ENCODE measurements at places on chromosomes 2 and 18.

- no peak for DNase-seq
Observed at GRCh38 chr2:205931388-205931787, 154.6 kb downstream of the INO80D start.

- DNase-seq = no peak
Observed at GRCh38 chr18:36096955-36097354, 29.6 kb upstream of the RPRD1A start.

GRCh38 chr2:19592197-19592596 lies 233.8 kb upstream of the OSR1 start:
- no peak for DNase-seq

DNA sequence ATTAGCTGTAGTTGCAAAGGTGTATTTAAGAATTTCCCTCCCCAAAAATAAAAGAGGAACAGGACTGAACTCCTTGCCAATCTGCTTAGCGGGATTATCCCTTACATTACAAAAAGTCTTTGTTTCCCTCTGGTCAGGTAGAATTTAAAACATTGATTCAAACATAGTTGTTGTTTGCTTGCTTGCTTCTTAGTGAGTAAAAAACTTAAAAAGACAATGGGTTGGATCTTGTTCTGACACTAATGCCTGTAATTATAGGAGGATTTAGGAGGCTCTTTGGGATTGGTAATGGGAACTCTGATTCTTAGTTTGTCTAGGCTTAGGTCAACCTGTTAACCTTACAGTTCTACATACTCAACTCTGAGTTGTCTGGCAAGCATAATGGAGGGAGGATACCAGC lies 3.7 kb upstream of the CEBPZOS start:
- DNase-seq = no peak

- no peak for DNase-seq
Observed at GRCh38 chr2:163469561-163469962, 266.2 kb downstream of the FIGN start.

- no peak for DNase-seq
Observed at GRCh38 chr18:79873449-79874110, 75.8 kb downstream of the KCNG2 start.

DNA sequence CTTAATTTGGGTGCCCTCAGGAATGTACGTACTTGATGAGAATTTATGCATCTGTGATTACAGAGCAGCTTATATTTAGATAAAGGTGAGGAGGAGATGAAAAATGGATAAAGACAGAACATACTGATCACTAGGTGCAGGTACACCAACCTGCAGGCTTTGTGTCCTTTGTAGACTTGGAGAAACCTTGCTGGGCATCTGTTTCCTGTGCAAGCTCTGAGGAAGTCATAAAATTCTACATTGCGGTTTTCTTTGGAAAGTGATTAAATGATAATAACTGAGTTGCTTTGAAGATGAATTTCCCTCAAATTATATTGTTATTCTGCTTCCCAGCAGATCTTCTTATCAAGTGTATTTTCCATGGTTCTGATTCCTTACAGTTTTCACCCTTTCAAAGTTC lies 7.7 kb downstream of the RAB27B start:
- no peak for DNase-seq

GRCh38 chr2:25378731-25379490 lies 37.2 kb upstream of the DNMT3A start:
- no peak for DNase-seq

DNA sequence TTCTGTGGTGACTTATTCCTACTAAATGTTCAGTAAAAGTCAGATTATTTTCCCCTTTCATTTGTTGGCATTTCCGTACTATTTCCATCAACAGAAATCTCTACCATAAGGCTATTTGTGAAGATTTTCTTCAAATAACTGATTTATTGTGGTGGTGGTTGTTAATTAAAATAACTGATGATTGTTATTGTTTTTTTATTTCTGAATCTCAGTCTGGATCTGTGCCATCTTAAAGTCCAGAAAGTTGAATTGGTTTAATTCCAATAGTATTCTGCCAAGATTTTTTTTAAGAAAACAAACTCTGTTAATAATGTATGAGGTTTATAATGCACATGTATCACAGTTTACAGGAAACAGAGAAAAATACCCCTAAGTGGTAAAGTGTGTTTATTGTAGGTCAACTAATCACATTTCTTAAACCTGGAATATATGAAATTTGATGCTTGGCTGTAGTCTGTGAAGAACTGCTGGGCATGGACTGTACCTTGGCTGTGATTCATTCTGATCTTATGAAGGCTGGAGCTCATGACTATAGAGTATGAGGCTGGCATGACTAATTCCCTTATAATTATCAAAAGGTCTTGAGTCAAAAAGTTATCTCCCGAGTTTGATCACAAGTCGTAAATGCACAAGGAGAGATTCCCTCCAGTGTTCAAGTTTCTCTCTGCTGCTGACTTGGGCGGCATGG lies 134.2 kb upstream of the RND3 start:
- peak; percentile 49 for DNase-seq

DNA sequence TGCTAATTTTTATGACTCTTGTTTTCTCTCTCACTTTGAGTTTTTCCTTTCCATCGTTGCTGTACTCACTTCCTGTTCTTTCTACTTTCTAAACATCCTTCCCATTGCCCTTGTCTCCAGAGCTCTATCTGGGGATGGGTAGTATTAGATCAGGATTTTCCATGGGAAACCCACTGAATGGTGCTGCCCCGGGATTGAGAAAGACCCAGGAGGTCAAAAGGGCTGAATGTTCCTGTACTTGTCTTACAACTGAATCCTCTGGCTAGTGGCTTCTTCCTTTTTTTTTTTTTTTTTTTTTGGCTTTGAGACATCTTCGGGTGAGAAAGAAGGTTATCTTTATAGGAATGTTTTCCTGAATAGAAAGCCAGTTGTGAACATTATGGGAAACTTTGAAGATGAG lies 364.8 kb upstream of the SLC14A2 start:
- no peak for DNase-seq

DNA sequence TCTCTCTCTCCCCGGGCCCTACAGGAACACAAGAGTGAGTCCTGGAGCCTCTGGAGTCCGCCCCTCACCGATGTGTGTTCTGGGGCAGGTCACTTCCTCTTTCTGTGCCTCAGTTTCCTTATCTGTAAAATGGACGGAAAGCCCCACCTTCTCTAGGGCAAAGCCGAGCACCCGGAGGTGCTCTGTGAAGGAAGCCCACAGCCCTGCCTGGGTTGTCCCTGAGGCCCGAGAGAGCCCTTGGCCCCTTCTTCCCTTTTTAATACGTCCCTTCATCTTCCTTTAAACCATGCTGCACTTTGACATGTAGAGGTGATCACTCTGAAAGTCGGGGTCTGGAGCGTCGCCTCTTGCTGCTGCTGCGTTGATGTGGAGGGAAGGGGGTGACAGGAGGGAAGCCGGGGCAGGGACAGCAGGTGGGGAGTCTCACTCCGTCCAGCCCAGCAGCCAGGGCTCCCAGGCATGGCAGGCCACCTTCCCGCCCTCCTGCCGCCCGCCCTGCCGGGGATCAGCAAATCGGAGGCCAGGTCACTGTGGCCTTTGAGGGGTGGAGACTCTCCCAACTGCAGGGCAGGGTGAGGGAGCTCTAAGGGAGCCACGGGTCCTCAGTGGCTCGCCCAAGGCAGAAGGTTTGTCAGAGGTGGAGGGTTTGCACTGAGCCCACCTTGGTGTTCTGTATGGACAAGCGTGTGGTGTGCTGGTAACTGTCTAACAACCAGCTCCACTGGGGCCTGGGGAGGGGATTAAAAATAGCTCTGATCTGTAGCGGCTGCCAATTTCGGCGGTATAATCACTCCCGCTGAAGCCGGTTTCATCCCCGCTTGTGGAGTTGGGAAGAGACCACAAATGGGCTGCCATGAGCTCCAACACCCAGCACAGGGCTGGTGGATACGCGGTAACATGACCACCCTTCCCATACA lies 135.9 kb upstream of the ID2 start:
- DNase-seq = no peak

DNA sequence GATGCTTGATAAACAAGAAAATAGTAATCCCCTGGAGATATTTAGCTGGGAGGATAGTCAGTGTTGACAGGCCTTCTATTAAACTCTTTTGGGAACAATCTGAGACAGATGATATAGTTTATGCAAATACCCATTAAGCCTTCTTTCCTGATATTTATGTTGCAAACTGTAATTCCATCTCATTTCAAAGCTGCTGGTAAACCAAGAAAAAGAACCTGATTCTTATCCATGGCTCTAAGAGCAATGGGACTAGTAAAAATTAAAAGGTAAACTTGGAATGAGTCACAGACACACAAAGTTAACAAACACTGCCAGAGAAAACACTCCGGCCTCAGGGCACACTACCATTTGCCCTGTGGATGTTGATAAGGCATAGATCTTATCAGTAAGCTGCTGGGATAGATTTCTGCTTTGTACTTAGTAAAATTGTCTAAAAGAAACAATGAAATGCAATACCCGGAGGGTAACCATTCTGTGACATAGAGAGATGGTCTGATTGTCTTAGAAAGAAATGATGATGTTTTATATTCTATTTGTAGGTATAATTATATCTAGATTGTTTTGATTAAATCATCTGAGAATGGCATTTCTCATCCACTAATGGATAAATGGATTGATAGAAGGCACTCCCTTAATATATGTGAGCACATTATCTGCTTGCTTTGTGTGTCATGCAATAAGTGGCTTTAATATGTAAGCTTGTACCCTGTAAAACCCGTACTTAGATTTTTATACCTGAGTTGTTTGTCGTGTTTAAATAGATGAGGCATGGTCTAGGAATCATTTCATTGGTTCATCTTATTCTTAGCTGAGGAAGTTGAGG lies 13.2 kb downstream of the GALR1 start:
- DNase-seq = no peak

DNA sequence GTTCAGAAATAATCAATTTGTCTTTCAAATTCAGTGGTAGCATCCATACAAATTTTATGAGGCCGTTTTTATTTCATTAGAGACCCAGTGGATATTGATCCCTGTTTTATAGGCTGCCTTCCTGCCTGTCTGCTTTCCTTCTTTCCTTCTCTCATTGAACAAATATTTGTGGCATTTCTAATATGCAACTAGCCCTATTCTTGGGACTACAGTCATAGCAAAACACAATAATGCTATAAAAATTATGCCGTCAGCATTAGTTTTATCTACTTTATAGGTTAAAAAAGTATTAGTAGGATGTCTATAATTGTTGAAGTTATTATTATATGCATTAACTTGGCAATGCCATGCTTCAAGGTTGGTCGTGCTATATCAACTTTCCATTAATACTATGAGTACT lies 2037.8 kb upstream of the LRRTM1 start:
- DNase-seq = no peak

DNA sequence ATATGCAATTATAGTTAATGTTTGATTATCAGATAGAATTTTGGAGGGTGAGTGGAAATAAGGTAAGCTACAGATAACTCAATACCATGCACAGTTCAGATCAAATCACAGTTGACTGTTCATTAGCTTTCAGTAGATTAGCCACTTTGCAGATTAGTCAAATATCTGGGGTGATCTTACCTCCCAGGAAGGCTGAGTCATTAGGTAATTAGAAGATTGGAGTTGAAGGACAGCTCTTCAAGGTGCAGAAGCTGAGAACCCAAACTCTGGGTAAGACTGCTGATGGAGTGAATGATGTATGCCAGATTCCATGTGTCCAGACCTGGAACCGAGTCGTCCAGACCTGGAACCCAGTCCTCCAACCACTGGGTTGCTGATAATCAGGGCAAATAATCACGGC lies 262.8 kb upstream of the UBE2E3 start:
- no peak for DNase-seq

- DNase-seq = no peak
Observed at GRCh38 chr2:216142540-216142939, 33.4 kb downstream of the XRCC5 start.

- DNase-seq = no peak
Observed at GRCh38 chr2:71661782-71662181, 208.4 kb downstream of the DYSF start.

GRCh38 chr2:159711562-159712142 lies 654 bp upstream of the MARCHF7 start:
- DNase-seq = peak; percentile 44

GRCh38 chr2:85326406-85327159 lies 1.2 kb downstream of the TGOLN2 start:
- no peak for DNase-seq

DNA sequence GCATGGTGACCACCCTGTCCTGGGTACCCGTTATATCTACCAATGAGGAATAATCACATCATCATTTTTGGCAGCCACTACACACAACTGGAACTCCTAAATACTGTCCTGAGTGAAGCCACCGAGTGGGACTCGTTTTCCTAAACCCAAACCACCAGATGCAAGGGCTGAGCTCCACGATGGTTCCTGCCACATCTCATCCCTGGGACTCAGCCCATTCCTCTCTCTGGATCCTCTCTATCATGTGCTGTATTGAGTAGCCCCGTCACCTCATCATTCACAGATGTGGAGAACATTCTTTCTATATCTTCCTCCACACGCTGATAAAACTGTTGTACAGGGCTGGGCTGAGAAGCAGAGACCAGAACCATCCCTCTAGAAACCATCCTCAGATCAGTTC lies 79.4 kb upstream of the SMAD7 start:
- no peak for DNase-seq

DNA sequence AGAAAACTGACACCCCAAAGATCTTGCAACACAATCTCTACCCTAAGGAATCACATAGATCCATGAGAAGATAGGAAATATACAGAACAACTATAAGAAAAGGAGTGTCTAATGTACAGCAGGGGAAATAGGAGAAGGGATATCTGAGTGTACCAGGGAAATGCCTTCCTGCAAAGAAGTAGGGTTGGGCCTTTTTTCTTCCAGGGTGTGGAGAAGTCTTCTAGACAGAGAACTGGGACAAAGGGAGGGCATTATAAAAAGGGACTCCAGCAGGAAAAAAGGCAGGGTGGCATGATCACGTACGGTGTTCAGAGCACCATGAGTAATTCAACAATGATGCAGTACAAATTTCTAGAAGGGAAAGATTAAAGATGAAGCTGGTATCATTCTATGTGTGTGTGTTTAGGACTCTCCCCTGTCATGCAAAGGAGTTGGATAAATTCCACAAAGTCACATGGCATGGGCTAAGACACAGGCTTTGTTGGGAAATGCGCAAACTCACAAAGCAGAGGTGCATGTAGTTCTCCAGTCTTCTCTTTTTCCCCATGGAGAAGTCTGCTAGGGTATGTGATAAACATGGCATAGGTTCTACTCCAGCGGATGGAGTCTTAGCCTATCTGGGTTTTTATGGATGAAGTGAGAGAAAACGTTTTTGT lies 6.7 kb upstream of the SEC11C start:
- DNase-seq = no peak

GRCh38 chr2:6368281-6368680 lies 497.4 kb downstream of the CMPK2 start:
- no peak for DNase-seq

- DNase-seq = no peak
Observed at GRCh38 chr18:37243741-37244140, 321.9 kb downstream of the CELF4 start.

- no peak for DNase-seq
Observed at GRCh38 chr2:224596289-224596688, 11.1 kb upstream of the CUL3 start.

DNA sequence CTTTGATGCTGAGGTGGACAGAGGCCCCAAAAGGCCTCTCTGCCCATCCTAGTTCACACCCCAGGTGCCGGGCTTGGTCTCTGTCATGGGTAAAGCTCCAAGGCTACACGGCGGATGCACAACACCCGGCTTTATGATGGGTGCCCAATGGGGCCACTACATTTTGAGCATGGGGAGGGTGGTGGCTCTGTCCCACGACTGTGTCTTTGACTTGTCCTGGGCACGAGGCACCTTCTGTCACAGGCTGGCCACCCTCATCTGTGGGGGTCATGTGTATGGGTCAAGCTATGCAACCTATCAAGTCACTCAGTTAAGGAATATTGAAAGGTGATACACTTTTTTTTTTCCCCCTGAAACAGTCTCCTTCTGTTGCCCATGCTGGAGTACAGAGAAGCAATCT lies 63.7 kb downstream of the EDAR start:
- no peak for DNase-seq

Measured in pulmonary artery endothelial cell (primary cell).